CD4-positive, CD25-positive, alpha-beta regulatory T cell (primary cell): ENCODE measurements at places on chromosomes 2 and 18. TPM values are rescaled to one million over a fixed set of nuclear protein-coding genes. Genes with fewer than 3 reads are reported as not detected.

Gene CSRNP3
- polyA plus RNA-seq, result not detected

DNA sequence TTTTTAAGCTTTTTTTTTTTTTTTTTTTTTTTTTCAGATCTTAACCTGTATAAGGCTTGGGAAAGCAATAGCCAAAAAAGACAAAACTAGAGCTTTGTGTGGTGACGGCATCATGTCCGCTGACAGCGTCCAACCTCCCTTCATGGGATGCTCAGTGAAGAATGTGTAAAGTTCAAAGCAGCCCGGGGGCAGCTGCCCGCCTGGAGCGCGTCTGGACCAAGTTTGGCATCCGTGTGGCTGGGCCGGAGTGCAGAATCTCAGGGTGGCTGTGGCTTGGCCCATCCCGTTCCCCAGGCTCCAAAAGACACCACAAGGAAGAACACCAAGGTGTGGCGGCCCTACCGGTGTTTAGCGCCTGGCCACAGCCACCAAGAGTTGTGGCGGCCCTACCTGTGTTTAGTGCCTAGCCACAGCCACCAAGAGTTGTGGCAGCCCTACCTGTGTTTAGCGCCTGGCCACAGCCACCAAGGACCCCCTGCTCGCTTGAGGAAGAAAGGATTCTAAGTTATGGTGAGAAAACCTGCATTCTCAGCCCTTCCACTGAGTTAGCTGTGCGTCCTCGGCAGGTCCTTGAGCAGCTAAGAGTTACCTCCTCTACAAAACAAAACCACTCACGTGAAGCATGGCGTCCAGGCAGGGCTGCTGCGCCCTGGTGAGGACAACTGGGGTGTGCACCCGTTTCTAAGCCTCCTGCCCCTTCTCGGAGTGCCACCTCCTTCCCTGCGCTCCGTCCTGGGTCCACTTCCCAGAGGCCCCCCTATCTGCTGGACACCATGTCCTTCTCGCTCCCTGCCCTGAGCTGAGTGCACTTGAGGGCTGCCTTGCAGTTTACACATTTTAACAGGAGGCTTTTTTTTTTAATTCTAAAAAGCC lies 103.6 kb upstream of the SALL3 start:
- no peak overlapping the region for H3K27ac ChIP-seq
- no peak overlapping the region for H3K4me3 ChIP-seq
- no peak for DNase-seq
- H3K36me3 ChIP-seq, result no peaks in the 10 kb centered on the region
- H3K27me3 ChIP-seq, result no peaks in the 10 kb centered on the region
- no peaks in the 10 kb centered on the region for H3K4me1 ChIP-seq

Gene CFAP210
- not detected for polyA plus RNA-seq

- H3K4me1 ChIP-seq, result no peaks in the 10 kb centered on the region
- H3K27ac ChIP-seq, result no peak overlapping the region
- H3K36me3 ChIP-seq, result peaks cover 71% of the 10 kb centered on the region
Observed at GRCh38 chr18:76956648-76957047, 134.3 kb downstream of the ZNF236 start.

DNA sequence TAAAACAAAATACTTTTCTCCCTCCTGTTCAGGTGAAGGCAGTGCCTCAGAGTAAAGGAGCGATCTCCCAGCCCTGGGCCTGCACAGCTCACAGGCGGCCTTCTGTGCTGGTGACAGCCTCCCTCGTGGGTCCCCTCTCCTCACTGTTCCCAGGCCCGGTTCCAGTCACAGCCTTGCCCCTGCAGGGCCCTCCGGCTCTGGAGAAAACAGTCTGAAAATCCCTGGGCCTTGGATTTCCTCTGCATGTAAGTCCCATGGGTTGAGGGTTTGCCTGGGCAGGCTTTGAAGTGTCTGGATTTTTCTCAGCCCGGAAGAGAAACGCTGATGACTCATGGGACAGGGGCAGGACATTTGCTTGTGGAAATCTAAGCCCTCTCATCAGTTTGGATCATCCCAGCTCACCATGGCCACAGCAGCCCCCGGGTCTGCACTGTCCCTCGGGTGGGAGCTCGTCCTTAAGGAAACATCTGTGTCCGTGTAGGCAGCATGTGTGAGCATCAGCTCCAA lies 186.1 kb upstream of the RAB12 start:
- H3K36me3 ChIP-seq, result no peaks in the 10 kb centered on the region
- no peak overlapping the region for H3K27ac ChIP-seq
- no peaks in the 10 kb centered on the region for H3K4me1 ChIP-seq
- no peak for DNase-seq
- no peaks in the 10 kb centered on the region for H3K27me3 ChIP-seq

- H3K4me1 ChIP-seq, result peaks cover 4% of the 10 kb centered on the region
- no peak for DNase-seq
Observed at GRCh38 chr18:44682201-44682870, 1.6 kb downstream of the SETBP1 start.

GRCh38 chr2:192948316-192948715 lies 753.6 kb upstream of the TMEFF2 start:
- no peaks in the 10 kb centered on the region for H3K36me3 ChIP-seq
- H3K4me1 ChIP-seq, result no peaks in the 10 kb centered on the region
- no peak overlapping the region for H3K27ac ChIP-seq
- no peaks in the 10 kb centered on the region for H3K27me3 ChIP-seq
- no peak for DNase-seq
- H3K4me3 ChIP-seq, result no peak overlapping the region
